ENCODE measurements at places on chromosomes 2 and 18.

GRCh38 chr18:14179306-14179705 lies 47.1 kb upstream of the ZNF519 start:
- peak; percentile 5 for DNase-seq

DNA sequence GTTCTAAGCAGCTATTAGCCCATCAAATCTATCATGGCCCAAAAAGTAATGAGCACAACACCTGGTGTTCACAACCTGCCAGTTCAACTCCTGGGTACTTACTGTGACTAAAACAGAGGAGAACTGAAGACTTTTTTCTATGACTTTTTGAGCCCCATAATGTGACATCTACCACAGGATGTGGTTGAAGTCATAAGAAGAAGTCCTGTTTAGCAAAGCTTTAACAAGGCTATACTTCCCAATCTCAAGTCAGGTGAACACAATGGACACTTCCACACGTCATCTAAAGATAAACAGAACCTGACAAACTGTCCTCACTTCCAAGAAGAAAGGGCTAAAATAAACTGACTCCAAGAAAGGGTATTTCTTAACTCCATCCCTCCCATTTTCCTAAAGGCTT lies 138.8 kb downstream of the ATAD2B start:
- no peak for DNase-seq

DNA sequence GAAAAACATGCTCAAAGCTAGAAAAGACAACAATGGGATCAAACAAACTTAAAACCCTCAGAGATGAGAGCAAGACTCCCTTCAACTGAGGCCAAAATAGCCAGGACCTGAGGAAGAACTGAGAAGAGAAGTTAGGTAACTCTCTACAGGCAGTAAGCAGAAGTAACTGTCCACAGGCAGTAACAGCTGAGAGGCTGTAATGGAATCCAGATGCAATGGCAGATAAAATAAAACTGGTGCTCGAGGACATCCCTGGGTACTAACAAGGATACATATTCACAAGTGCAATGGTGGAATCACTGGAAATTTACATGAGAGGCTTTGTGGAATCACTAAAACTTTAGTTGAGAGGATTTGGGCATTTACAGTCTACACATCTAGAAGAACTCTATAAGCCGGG lies 30.4 kb upstream of the C2orf66 start:
- DNase-seq: no peak

- DNase-seq: no peak
These were observed 102.3 kb downstream of the RAPH1 start for GRCh38 chr2:203432811-203433210.

DNA sequence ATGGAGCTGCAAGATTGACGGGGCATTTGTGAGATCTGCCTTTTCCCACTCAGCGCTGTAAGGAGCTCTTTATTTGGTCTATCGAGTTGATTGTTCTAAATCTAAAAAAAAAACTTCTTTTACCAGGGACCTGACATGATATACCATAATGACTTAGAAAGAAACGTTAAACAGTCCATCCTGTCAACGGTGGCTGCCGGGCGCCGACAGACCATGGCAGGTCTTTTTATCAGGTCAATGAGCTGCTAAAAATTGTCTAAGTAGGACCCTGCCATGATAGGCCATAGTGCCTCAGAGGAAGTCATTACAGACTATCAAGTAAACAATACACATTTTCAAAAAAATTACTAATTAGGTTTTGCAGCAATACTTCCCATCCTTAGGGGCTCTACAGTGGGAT lies 87.9 kb downstream of the KLHL14 start:
- no peak for DNase-seq

DNA sequence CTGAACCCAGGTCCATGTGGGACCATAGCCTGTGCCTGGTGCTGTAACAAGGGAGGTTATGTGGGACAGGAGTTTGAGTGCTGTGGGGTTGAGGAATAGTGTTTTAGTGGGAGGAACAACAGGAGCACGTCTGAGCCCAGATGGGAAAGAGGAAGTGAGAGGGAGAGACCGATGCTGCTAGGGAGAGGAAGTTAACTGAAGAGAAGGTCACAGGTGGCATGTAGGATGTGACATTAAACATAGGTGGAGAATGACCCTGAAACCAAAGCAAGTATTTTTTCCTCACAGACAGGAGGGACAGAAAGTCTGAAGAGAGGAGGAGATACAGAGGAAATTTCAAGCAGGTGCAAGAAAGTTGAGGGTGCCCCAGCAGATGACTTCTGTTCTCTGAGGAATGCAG lies 87.8 kb downstream of the ACOXL start:
- no peak for DNase-seq

DNA sequence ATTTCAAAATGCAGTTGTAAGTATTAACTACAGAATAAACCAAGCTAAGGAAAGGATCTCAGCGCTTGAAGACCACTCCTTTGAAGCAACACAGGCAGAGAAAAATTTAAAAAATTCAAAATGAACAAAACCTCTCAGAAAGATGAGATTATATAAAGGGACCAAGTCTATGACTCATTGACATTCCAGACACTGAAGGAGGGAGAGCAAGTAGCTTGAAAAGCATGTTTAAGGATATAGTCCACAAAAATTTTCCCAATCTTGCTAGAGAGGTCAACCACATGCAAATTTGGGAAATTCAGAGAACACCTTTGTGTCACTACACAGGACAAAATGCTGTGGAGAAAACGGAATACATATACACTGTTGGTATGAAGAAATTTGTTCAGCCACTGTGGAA lies 112.6 kb upstream of the MC4R start:
- DNase-seq: no peak

DNA sequence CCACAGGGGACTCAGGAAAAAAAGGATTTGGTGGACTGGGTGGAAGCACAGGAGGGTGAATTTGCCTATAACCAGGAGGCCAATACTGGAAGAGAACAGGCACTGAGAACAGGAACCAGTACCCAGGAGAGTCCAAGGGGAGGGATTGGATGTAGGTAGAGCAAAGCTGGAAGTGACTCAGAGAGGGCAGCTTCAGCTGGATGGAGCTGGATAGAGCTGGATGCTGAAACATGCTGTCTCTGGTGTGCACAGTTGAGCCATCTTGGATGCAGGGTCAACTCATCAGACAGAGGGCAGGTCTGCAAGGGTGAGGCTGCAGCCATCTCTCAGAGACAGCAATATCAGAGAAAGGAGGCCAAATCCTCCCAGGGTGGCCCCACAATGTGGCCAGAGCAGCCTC lies 134.0 kb downstream of the GALNT14 start:
- DNase-seq: no peak

- no peak for DNase-seq
These were observed 155.7 kb upstream of the TCF4 start for GRCh38 chr18:55743736-55744135.

- DNase-seq: no peak
These were observed 94.3 kb upstream of the CELF4 start for GRCh38 chr18:37659906-37660305.

- peak; percentile 67 for DNase-seq
These were observed 87.0 kb downstream of the ALPK2 start for GRCh38 chr18:58541789-58542425.

DNA sequence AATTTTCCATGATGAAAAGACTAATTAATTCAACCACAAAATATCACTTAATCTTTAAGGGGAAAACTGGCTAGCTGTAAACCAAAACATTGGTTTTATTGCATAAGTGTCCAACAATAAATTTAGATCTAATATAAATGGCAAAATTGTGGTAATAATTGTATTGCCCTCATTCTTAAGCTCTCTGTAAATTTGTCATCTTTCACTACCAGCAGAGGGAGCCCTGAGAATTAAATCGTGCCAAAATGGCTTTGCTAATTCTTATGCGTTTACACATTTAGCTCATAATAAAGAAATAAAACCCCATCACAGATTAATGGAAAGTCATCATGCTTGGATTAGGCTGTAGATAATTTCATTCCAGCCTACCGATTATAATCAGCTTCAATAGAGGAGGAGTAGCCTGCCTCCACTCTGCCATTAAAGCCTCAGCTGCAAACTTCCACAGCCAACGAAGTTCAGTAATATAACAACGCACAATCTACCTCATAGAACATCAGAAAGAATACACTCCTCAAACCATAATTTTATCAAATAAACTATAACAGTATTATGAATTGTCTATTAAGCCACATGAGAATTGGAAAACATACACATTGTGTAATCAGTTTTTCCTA lies 70.0 kb upstream of the ATP5MC3 start:
- peak; percentile 46 for DNase-seq

- DNase-seq: peak; percentile 83
These were observed 7.5 kb downstream of the SERTAD2 start for GRCh38 chr2:64646007-64646880.

DNA sequence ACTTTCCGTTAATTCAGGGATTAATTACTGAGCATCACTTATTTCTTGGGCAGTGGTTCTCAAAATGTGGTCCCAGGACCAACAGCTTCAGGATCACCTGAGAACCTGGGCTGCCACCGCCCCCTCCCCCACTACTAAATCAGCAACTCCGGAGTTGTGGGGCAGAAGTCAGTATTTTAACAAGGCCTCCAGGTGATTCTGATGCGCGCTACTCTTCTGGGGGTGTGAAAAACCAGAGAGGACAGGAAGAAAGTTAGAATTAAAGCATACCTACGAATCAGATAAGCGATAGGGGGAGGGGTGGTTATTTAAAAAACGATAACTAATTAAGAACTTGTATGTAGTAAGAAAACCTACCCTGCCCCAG lies 319 bp downstream of the ZSCAN30 start:
- DNase-seq: no peak

DNA sequence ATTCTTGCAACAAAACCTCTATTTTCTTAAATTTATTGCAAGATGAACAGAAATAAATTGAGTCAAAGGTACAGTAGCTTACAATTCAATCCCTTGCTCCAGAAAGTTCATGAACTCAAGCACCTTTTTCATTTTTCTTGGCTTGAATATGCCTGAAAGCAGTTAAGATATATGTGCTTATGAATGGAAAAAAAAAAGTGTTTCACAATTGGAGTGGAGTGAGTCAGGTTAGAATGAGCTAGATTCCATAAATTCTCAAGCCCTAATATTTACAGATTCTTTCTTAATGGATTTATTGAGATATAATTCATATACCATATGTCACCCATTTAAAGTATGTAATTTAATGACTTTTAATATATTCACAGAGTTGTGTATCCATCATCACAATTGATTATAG lies 39.6 kb upstream of the NEMP2 start:
- no peak for DNase-seq

GRCh38 chr2:165401285-165401852 lies 68.1 kb upstream of the CSRNP3 start:
- DNase-seq: peak; percentile 78

DNA sequence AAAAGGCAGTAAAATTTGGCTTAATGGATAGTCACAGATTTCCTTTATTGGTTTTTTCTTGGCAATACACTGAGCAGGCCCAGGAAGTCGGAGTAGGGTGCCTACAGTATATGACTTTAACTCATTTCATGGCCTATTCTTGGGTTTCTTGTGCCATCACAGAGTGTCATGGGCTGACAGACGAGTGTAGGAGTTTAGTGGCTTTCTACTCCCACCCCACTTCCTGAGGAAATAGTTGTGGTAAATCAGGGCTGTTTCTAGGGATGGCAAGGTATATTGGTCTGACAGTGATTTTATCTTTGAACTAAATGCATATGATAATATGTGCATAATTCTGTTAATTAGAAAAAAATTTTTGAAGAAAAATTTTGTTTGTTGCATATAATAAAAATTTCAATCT lies 100.1 kb downstream of the PLCL1 start:
- DNase-seq: no peak

DNA sequence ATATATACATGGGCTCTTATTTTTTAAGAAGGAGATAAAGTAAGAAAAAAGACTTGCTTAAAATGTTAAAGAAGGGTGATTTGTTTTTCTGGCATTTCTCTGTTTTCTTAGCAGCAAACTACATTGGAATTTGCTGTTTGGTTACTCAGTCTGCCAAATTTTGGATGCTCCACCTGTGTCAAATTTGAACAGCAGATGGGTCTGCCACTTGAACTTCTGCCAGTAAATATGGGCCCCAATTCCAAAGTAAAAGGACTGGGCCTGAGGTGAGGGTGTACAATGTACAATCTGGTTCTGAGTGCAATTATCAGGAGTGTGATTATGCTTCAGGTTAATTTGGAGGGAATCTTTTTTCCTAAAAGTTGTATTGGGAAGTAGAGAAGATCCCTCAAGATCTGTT lies 794.5 kb downstream of the DSC3 start:
- DNase-seq: no peak

DNA sequence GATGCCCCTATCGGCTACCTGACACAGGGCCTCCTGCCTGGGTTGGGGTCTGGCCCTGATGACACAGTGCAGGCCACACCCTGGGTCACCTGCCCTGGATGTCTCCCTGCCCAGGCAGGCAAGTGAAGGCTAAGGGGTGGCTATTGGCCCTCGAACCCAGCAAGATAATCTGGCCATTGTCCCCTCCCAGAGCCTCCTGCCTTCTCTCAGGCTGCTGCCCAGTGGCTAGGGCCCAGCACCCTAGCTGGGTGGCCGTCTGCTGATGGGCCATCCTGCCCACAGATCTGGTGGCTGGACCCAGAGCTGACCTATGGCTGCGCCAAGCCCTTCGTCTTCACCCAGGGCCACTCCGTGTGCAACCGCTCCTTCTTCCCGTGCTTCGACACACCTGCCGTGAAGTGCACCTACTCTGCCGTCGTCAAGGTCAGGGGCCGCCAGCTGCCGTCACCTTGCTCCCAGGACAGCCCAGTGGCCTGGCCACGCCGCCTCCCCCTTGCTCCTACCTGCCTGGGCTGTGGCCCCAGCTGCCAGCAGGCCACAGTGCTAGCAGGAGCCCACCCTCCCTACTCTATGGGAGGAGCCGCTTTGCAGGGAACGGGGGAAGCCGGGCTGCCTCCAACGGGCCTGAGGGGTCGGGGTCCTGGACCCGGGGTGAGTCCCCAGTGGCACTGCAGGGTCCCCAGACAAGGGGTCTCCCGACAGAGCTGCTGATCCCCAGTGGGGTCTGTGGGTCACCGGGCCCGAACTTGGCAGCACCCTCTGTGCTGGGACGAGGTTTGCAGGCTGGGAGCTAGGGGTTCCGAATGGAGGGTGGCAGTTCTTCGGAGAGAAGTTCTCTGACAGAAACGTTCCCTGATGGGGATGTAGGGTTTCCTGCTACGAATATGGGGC lies 4.1 kb downstream of the RNPEPL1 start:
- no peak for DNase-seq

DNA sequence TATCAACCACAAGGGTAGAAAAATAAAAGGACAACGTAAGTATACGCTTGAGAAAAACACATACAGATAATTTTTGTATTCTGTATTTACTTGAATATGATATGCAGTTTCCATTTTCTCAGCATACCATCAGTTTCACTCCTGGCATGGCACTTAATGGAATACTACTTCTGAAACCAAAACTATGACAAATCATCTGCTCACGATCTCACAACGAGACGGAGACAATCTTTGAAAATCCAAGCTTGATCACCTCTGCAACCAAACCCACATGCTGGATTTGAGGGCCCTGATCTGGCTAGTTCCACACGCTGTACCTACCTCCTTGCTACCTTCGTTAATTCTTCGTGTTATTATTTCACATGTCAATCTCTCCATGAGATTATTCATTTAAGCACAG lies 387.6 kb downstream of the NBAS start:
- DNase-seq: no peak

DNA sequence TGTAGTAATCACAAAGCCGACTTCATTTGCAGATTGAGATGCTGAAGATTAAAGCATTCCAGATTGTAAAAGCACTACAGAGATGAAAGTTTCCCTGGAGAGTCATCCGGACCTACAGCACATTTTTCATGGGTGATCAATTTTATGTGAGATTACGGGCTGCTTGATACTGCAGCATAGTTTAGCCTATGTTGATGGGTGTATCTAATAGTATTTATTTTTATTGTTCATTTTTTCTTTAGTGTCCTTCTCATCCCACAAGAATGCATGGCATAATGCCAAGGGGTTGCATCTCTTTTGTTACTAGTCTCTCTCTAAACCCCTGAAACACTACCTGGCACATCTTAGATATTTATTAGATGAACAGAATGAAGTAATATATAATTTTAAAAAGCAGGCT lies 240.4 kb downstream of the MBD2 start:
- DNase-seq: no peak
